Vagina (tissue), 2 donors: ENCODE measurements at places on chromosomes 5 and 9.
A peak's percentile ranks its signal among the peaks of the same experiment; 100 is the strongest.

DNA sequence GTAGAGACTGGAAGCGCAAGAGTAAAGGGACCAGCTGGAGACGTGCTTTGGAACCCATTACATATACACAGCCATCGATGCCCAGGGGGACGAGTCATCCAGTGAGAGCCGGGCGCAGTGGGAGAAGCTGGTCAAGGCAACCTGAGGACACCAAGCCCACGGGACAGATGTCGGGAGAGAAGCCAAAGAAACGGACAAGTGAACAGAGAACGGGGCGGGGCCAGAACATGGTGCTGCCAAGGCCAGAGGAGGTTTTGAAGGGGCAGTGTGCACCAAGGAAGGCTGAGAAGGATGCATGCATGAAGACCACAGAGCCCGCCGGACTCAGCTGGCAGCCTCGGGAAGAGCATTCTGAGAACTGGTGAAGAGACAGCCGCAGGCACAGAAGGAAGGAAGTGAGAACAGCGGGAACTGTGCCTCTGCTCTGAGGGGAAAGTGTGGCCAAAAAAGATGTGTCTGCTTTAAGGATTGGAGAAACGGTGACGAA is 20.3 kb downstream of the CAMSAP1 start:
- no peaks in the 10 kb centered on the region for H3K27me3 ChIP-seq
- no peak for DNase-seq
- H3K36me3 ChIP-seq: no peaks in the 10 kb centered on the region
- H3K4me3 ChIP-seq: no peak overlapping the region

DNA sequence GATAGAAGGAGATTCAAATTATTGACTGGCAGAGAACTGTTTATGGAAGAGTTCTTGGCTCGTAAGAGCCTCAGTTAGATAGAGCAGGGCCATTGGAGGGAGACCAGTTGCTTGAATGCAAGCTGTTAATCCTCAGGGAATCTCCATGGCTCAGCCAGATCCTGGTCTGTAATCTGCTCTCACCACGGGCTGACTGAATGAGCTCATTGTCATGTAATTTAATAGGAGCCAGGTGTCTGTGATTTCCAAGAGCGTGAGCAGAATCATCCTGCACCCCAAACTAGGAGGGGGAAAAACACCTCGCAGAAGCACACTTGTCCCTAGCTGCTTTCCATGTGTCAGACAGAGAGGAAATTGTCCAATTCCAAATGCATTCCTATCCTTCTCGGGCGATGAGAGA is 19.1 kb upstream of the KCNMB1 start:
- H3K4me1 ChIP-seq: no peaks in the 10 kb centered on the region
- H3K27me3 ChIP-seq: no peaks in the 10 kb centered on the region
- DNase-seq: no peak
- no peaks in the 10 kb centered on the region for H3K36me3 ChIP-seq

GRCh38 chr9:109771796-109772531 is 8.0 kb upstream of the PALM2AKAP2 start:
- H3K27me3 ChIP-seq: no peaks in the 10 kb centered on the region
- DNase-seq: no peak
- no peak overlapping the region for H3K27ac ChIP-seq
- H3K4me3 ChIP-seq: no peak overlapping the region
- no peaks in the 10 kb centered on the region for H3K4me1 ChIP-seq

- no peaks in the 10 kb centered on the region for H3K36me3 ChIP-seq
- H3K4me1 ChIP-seq: peaks cover 41% of the 10 kb centered on the region
- H3K4me3 ChIP-seq: peak overlapping the region; percentile 14
- no peak overlapping the region for H3K27ac ChIP-seq
- DNase-seq: no peak
Measured at GRCh38 chr5:134506054-134507039, 19.1 kb upstream of the JADE2 start.

GRCh38 chr5:11483630-11484029 is 420.6 kb downstream of the CTNND2 start:
- H3K27ac ChIP-seq: no peak overlapping the region
- no peaks in the 10 kb centered on the region for H3K4me1 ChIP-seq
- H3K27me3 ChIP-seq: no peaks in the 10 kb centered on the region
- DNase-seq: no peak
- H3K4me3 ChIP-seq: no peak overlapping the region

DNA sequence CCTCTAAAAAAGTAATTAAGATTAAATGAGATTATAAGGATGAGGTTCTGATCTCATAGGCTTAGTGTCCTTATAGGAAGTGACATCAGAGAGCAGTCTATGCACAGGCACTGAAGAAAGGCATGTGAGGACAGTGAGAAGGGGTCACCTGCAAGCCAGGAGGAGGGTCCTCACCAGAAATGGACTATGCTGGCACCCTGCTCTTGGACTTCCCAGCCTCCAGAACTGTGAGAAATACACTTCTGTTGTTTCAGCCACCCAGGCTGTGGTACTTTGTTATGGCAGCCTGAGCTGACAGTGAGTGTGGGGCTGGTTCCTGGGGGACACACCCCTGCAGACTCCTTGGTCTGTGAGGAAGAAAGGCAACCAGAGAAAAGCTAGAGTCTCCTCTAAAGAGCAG is 34.7 kb upstream of the IL6ST start:
- H3K27me3 ChIP-seq: no peaks in the 10 kb centered on the region
- peak overlapping the region; percentile 57 for H3K27ac ChIP-seq
- peaks cover 14% of the 10 kb centered on the region for H3K4me1 ChIP-seq
- H3K4me3 ChIP-seq: no peak overlapping the region
- DNase-seq: no peak

DNA sequence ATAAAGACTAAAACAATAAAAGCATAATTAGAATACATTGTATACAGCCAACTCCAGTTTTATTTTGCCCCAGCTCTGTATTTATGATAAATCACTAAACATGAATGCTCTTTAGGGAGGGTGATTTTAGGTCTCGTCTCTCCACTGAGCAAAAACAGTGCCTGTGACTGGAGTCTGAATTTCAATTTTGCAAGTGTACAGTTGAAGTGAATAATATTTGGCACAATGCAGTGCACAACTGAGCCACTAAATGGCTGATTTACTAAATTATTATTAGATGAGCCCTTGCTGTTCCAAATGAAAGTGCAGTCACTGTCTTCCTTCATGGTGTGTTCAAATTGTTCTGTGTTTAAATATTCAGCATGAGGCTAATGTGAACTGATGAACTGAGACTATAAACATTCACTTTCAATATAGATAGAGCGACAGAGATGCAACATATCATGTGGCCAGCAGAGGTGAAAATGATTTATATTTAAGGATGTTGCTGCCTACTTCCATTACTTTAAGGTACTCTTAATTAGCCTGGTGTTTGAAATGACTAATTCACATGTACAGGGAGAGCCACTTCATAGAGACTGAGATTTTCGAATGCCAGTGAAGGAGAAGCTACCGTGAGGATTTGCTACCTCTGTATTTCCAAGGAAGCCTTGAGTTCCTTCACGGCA is 375.1 kb downstream of the EBF1 start:
- H3K4me3 ChIP-seq: no peak overlapping the region
- DNase-seq: no peak
- H3K4me1 ChIP-seq: peaks cover 14% of the 10 kb centered on the region
- H3K27ac ChIP-seq: no peak overlapping the region
- no peaks in the 10 kb centered on the region for H3K27me3 ChIP-seq

DNA sequence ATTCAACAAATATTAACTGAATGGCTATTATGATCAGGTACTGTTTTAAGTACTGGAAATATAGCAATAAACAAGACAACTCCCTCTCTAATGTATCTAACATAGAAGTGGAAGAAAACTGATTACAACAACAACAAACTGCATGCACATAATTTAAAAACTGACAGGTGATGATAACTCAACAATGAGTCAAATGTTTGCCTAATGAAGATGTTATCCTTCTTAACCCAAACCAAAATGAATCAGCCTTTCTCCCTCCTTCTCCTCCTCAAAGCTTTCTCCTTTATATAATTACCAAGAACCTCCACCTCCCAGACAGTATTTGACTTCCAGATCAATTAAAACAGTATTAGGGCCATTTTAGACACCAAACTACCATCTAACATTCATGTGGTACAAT is 49.3 kb downstream of the RICTOR start:
- H3K4me1 ChIP-seq: peaks cover 25% of the 10 kb centered on the region
- H3K27me3 ChIP-seq: no peaks in the 10 kb centered on the region
- no peak for DNase-seq
- no peak overlapping the region for H3K27ac ChIP-seq
- no peak overlapping the region for H3K4me3 ChIP-seq
- H3K36me3 ChIP-seq: no peaks in the 10 kb centered on the region

- DNase-seq: peak; percentile 80
- H3K27ac ChIP-seq: no peak overlapping the region
- H3K4me3 ChIP-seq: no peak overlapping the region
- H3K36me3 ChIP-seq: no peaks in the 10 kb centered on the region
Measured at GRCh38 chr5:74355041-74355824, 285.3 kb downstream of the ENC1 start.

DNA sequence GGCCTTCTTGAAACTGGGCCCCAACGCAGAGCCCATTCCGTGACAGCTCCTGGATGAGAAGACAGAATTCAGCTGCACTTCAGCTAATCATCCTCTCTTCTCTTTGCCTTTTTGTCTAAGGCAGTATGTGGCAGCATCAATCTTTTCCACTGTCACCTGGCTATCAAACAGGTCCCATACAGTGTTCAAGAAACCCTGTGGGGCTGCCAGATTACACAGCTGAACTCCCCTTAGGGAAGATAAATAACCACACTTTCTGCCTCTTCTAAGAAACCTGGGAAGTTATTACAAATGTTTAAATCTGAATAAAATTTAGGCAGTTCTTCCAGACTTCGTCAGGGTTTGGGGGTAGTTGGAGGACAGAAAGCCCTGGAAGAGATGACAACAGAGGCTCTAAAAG is 61.0 kb downstream of the SPEF2 start:
- H3K36me3 ChIP-seq: no peaks in the 10 kb centered on the region
- no peaks in the 10 kb centered on the region for H3K4me1 ChIP-seq
- H3K27ac ChIP-seq: no peak overlapping the region
- no peak overlapping the region for H3K4me3 ChIP-seq
- no peaks in the 10 kb centered on the region for H3K27me3 ChIP-seq

DNA sequence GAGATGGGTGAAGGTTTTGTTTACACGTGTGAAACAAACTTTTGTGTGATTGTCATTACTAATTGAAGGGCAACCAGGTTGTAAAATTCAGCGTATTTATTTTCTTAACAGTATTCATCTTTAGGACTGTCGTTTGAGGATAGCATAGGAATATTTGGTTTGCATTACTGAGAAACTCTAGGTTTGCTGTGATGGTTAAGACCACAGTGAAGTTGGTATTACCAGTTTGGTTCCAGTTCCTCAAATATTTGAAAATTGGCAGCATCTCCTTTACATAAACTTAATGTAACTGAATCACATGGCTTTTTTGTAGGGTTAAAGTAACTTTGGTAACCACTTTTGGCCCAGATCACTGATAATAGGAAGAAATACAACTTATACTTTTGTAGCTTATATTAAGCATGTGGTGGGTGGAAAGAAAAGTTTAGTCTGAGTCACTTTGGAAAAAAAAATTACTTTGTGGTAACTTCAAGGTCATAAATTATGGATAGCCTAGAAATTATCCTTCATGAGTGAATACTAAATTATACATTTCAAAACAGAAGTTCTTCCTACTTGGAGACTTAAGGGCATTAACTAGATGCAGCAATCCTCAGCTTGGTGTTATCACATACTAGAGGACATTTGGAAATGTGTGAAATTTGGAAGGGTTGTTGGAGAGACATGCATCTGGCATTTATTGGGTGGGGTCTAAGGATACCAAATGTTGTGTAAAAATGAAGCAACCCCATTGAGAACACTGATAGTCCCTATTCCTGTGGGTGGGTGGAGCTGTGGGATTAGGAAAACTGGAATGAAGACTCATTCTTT is 33.9 kb downstream of the G3BP1 start:
- no peak overlapping the region for H3K27ac ChIP-seq
- H3K36me3 ChIP-seq: no peaks in the 10 kb centered on the region
- peaks cover 8% of the 10 kb centered on the region for H3K4me1 ChIP-seq
- DNase-seq: no peak
- H3K27me3 ChIP-seq: no peaks in the 10 kb centered on the region
- no peak overlapping the region for H3K4me3 ChIP-seq

GRCh38 chr9:110700953-110701352 is 32.4 kb downstream of the MUSK start:
- no peak overlapping the region for H3K4me3 ChIP-seq
- H3K4me1 ChIP-seq: no peaks in the 10 kb centered on the region
- no peak overlapping the region for H3K27ac ChIP-seq
- no peaks in the 10 kb centered on the region for H3K27me3 ChIP-seq
- DNase-seq: no peak
- H3K36me3 ChIP-seq: no peaks in the 10 kb centered on the region

DNA sequence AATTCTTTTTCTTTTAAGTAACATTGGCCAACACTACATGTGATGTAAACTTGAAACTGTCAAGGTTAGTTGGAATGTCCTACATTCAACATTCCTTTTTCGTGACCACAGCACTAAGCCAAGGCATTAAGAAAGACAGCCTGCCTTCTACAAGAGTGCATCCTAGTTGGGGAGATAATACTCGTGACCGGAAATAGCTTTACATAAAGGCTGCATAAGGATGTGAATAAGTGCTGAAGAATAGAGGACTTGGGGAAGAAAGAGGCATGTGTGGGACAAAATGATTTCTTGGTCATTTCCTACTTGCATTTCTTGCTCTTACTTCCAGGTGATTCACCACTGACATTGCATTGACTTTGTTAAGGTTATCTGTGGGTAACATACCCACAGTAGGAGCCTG is 282.0 kb downstream of the DMRT2 start:
- H3K27ac ChIP-seq: no peak overlapping the region
- no peaks in the 10 kb centered on the region for H3K4me1 ChIP-seq
- no peaks in the 10 kb centered on the region for H3K27me3 ChIP-seq
- H3K4me3 ChIP-seq: no peak overlapping the region
- H3K36me3 ChIP-seq: no peaks in the 10 kb centered on the region
